ENCODE measurements at places on chromosomes 16 and 17.

DNA sequence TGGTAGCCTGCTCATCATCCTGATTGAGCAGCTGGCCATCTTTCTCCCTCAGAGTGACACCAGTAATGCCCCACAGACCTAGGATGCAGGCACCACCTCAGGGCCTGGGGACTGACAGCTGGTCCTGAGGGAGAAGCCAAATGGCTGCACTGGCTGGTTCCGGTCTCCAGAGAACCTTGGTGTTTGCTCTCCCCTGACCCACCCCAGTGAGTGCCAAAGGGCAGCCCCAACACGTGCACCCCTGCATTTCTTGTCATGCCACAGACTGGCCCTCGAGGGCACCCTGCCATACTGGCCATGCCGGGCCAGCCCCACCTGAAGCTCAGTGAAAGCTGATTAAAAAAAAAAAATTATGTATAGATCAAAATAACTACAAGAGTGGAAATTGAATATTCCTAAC, 100.5 kb downstream of the WNT3 start:
- no peak for DNase-seq

GRCh38 chr16:4944333-4945281, 7.7 kb upstream of the PPL start:
- no peak for DNase-seq

DNA sequence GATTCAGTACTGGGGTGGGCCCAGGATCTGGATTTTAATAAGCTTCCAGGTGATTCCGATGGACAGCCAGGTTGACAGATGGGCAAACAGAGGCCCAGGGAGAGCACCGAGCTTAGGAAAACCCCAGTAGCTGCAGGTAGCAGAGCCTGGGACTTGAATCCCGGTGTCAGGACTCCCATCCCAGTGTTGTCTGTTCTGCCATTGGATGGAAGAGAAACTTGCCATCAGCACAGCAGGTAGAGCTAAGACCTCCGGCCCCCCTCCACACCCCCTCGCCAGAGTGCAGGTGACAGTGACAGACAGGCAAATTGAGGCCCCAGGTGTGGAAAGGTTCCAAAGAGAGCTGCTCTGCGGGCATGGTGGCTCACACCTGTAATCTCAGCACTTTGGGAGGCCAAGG, 12.4 kb downstream of the KATNB1 start:
- DNase-seq, result no peak

GRCh38 chr17:74992223-74992622, 4.8 kb downstream of the CDR2L start:
- no peak for DNase-seq

- no peak for DNase-seq
Observed at GRCh38 chr17:60513014-60513413, 13.0 kb downstream of the APPBP2 start.

DNA sequence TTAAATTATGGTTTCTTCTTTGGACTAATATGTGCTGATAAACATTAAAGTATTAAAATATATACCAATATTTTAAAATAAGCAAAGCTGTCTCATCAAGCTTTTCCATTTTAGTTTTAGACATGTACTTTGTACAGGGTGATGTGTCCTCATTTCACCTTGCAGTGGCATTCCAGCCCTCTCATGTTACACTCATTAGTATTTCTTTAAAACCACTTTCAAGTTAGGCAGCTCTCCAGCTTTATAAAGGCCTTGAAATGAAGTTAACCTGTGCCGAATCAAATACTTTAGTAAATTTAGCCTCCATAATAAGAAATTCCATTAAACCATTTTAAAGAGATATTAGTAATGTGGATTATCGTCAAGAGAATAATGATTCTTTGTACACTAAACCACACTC, 107.6 kb upstream of the HLF start:
- no peak for DNase-seq

DNA sequence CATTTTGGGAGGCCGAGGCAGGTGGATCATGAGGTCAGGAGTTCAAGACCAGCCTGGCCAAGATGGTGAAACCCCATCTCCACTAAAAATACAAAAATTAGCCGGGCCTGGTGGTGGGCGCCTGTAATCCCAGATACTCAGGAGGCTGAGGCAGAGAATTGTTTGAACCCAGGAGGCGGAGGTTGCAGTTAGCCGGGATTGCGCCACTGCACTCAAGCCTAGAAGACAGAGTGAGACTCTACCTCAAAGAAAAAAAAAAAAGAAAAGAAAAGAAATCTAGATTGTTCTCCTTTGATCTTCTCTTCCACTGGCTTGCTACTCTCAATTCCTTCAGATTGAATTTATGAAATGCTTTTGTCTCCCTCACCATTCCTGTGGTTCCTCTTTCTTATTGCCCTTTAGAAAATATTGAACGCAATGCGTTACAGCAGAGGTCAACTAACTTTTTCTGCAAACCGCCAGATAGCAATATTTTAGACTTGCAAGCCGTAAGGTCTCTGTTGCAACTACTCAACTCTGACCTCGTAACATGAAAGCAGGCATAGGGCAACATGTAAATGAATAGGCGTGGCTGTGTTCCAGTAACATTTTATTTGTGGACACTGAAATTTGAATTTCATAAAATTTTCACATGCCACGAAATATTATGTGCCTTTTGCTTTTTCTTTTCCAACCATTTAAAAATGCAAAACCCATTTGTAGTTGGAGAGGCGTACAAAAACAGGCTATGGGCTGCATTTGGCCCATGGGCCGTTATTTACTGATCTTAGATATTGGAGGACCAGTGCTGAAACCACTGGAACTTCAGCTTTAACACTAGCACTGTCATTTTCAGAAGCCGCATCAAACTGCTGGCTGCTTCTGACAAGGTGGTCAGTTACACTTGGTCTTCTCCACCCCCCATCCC, 24.8 kb downstream of the PITPNC1 start:
- no peak for DNase-seq

DNA sequence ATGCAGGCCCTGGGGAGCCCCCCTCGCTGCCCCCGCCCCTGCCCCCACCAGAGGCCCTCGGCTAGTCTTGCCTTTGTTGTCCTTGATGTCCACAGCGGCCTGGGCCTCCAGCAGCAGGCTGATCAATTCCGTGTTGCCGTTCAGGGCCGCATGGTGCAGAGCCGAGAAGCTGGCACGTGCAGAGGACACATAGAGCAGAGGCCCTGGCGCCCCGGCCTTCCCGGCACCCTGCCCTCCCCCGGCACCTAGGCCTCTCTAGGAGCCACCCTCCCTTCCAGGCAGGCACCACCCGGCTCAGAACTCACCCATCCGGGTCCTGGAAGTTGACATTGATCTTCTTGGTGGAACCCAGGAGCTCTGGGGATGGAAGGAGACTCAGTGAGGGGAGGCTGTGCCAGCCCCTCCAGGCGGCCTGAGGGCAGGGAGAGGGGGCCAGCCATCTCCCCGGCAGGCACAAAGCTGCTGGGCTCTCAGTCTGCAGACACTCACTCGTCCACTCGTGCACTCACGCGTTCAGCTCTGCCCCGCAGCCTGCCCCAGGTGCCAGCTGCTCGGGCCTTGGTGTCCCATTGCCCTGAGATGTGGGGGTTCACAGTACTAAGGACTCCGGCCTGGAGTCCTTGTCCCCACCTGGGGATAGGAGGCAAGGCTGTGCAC, 6.3 kb downstream of the CASKIN1 start:
- DNase-seq, result no peak

- DNase-seq, result peak; percentile 44
Observed at GRCh38 chr17:17839791-17840707, 3.3 kb upstream of the SREBF1 start.

DNA sequence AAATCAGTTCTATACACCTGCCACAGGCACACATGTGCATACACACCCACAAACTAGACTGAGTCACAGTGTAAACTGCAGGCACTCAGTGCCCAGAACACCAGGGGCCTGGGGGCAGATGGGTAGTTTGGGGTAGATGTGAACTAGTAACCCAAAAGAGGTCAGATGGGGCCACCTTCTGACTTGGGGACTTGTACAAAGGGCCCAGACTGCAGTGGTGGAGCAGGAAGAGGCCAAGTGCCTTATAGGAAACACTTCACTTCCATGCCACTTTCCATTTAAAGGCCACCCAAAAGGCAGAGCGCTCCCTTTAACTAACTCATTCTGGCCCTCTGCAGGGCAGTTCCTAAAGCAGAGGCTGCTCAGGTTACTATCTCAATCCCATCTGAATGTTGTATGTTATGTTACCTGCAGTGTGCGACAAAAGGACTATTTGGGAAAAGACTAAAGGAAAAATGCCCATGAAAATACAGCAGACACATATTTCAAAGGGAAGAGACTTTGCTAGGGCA, 27.8 kb upstream of the ERN1 start:
- DNase-seq, result no peak

- DNase-seq, result no peak
Observed at GRCh38 chr17:9018726-9019125, 2.6 kb upstream of the NTN1 start.

- no peak for DNase-seq
Observed at GRCh38 chr17:48547808-48548522, 3.1 kb upstream of the HOXB2 start.

DNA sequence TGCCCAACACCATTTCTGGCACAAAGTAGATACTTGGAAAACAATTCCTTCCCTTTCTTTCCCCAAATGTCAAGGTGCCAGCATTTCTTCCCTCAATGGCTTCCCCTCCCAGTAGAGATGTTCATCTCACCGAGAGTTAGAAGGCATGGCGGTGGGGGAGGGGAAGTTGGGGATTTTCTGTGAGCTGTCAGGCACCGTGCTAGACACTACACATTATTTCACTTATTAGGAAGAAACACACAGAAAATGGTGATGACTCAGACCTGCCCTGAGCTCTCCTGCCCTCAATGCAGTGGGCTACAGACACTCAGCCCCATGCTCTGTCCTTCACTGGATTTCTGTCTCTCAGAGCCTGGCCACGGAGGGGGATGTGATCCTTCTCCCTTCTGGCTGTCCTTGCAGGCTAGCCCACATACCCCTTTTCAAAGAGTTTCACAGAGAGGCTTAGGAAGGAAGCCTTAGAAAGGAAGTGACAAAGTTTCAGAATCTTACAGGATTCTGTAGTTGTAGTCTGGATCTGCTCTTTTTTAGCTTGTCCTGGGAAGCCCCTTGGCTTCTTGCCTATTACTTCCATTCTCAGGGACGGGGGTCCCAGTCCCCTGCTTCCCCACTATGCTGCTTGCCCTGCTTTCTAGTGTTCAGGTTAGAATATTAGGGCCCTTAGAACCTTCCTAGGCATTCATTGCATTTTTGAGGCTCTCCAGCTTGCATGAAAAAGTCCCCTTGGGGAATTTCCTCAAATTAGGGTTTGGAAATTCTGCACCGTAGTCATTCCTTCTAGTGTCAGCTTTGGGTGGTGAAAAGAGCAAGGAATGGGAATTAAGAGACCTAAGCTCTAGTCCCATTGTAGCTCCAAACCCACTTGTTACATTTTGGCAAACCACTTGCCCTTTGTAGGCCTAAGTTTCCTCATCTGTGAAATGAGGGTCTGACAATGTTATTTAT, 12.2 kb upstream of the CCL5 start:
- DNase-seq, result no peak

DNA sequence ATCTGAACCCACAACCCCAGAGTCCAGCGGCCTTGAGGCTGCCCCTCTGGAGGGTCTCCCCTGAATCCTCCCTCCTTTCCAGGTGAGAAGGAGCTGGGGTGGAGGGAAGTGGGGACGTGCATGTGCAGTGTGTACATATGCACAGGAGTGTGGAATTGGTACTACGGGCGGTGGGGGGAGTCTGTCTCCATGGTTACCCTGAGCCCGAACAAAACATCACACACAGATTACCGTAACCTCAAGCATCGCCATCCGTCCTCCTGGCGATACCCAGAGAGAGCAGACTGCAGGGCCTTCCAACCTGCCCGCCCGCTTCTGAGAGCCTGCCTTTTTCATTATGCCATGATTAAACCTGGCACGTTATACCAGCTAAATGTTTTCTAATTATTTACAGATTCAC, 25.1 kb downstream of the GSG1L start:
- DNase-seq, result no peak

GRCh38 chr16:57184887-57185445, 873 bp downstream of the PSME3IP1 start:
- no peak for DNase-seq

GRCh38 chr17:47856830-47857229, 5.9 kb upstream of the SP6 start:
- no peak for DNase-seq

- no peak for DNase-seq
Observed at GRCh38 chr17:39205112-39205526, 5.0 kb downstream of the RPL19 start.

GRCh38 chr17:19641687-19642372, 6.7 kb upstream of the ALDH3A2 start:
- DNase-seq, result no peak

GRCh38 chr17:7807206-7807605, 26.8 kb upstream of the KDM6B start:
- no peak for DNase-seq

- no peak for DNase-seq
Observed at GRCh38 chr16:50708373-50709060, 15.1 kb downstream of the NOD2 start.

GRCh38 chr17:39167476-39167875, 1.5 kb upstream of the ARL5C start:
- DNase-seq, result no peak

DNA sequence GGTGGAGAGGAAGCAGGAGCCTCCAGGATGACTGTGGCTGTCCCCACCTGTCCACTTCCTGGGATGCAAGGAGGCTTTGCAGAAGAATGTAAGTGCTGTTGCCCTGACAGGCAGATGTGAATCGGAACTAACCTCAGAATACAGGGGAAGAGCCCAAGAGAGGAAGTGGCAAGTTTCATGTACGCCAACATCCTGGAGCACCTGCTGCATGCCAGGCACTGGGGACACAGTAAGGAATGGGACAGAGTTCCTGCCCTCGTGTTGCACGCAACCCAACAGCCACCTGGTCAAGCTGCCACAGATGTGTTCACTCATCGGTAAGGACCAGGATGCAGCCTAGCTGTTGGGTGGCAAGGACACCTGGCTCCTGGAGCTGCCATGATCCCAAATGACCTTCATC, 98.6 kb upstream of the RPL38 start:
- DNase-seq, result no peak

GRCh38 chr16:89380681-89381080, 109.7 kb downstream of the ANKRD11 start:
- no peak for DNase-seq

GRCh38 chr16:1846416-1846815, 19.4 kb downstream of the FAHD1 start:
- no peak for DNase-seq

DNA sequence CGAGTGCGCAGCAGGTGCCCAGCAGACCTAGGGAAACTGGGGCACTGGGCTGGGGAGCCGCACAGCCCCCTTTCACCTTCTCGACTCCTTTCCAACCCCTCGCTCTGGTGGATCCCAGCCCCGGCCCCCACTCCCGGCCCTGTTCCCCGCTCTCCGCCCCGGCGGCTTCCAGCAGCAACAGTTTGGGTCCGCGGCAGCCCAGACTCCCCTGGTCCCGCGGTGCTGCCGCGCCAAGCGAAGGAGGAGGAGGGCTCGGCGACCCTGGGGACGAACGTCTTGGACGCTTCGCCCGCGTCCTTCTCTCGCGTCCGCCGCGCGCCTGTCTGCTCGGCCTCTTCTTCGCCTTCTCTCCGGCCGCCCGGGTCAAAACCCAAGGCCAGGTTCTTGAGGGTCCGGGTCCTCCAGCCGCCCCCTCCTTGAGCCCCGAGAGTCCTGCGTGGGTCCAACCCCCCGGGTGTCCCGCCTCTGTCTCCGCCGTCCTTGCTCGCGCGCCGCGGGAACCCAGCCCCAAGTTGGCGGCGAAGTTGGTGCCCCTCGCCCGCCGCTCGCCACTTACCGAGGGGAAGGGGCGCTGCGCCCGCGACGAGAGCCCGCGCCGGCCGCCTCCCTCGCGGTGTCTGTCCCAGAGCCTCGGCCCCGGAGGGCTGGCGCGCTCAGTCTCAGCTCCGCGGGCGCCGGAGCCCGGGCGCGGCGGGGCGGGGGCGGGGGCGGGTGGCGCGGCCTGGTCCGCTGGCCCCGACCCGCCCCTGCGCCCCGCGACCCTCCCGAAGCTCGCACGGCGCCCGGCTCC, 1.4 kb upstream of the GRIN2C start:
- no peak for DNase-seq
